ENCODE measurements at places on chromosomes 7 and 10.

DNA sequence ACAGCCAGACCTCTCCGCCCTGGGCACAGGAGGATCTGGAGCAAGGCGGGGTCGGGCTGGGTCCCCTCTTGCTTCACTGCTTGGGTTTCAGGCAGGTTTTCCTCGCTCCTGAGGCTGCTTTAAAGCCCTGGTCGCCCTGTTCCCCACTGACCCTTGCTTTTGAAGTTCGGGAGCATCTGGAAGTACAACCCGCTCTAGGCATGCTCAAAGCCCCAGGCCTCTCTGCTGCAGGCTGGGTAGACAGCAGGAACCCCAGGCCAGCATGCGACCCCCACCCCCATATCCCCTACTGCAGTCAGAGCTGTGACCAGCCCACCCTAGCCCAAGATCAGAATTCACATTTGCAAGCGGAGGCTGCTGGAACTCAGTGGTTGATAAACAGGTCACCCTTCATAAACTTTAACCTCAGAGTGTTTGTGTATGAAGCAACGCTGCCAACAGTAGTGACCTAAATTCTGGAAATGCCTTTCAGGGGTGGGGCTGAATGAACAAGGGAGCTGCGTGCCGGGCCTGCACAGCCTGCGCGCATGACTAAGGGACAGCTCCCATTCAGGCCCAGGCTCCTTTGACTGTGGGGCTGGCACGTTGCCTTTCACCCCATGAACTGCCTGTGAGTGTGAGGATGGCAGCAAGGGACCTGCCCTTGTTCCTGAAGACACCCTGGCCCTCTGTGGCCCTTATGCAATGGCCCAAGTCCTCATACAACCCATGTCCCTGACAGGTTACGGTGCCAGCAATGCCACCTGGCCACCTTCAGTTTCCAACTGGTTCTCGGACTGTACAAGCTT lies 52.5 kb downstream of the PROSER2 start:
- peak; percentile 73 for DNase-seq

DNA sequence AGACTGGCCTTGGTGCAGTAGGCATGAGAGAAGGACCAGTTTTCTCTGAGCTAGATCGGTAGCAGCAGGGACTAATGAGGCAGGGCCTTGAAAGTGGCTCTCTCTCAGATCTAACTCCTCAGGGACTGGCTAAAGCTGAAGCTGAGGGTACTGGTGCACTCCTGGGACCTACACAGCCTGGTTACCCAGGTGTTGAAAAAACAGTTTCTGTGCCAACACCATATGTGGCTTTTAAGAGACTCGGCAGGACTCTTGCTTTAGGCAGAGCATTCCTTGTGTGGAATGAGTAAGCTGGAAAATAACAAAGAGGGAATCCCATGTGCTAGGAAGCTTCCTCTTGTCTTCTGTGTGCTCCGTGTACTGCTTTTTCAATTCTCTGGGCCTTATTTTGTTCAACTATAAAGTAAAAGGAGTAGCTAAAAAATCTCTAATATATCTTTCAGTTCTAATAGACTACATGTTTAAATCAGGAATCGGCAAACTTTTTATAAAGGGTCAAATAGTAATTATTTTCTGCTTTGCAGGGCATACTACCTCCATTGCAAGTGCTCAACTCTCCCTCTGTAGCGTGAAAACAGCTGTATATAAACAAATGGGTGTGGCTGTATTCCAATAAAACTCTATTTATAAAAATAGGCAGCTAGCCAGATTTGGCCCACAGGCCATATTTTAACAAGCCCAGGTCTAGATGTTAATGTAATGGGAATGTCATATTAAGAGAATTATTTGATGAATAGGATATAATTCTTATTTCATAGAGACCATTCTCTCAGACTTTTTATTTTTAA lies 186.1 kb upstream of the KAT6B start:
- DNase-seq, result no peak

DNA sequence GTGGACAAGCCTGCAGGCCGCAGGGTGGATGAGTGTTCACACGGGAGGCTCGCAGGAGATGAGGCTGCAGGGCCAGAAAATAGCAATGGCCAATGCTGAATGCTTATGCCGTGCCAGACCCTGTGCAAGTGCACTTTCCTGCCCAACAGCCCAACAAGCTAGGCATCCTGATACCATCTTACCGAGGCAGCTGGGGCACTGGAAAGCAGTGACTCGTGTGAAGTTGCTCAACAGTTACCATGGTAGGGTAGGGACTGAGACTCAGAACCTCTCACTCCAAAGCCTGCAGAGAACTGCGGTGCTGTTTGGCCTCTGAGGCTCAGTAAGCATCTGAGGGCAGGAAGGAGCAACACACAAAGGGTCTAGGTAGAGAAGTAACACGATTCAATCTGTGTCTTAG lies 43.7 kb downstream of the JAZF1 start:
- DNase-seq, result no peak

DNA sequence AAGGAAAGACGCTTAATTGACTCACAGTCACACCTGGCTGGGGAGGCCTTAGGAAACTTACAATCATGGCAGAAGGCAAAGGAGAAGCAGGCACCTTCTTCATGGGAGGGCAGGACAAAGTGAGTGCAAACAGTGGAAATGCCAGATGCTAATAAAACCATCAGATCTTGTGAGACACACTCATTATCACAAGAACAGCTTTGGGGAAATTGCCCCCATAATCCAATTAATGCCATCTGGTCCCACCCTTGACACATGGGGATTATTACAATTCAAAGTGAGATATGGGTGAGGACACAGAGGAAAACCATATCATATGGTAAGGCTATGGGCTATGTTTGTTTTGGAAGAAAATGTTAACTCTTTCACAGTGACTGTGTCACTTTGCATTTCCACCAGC lies 1272.5 kb upstream of the CELF2 start:
- DNase-seq, result no peak

DNA sequence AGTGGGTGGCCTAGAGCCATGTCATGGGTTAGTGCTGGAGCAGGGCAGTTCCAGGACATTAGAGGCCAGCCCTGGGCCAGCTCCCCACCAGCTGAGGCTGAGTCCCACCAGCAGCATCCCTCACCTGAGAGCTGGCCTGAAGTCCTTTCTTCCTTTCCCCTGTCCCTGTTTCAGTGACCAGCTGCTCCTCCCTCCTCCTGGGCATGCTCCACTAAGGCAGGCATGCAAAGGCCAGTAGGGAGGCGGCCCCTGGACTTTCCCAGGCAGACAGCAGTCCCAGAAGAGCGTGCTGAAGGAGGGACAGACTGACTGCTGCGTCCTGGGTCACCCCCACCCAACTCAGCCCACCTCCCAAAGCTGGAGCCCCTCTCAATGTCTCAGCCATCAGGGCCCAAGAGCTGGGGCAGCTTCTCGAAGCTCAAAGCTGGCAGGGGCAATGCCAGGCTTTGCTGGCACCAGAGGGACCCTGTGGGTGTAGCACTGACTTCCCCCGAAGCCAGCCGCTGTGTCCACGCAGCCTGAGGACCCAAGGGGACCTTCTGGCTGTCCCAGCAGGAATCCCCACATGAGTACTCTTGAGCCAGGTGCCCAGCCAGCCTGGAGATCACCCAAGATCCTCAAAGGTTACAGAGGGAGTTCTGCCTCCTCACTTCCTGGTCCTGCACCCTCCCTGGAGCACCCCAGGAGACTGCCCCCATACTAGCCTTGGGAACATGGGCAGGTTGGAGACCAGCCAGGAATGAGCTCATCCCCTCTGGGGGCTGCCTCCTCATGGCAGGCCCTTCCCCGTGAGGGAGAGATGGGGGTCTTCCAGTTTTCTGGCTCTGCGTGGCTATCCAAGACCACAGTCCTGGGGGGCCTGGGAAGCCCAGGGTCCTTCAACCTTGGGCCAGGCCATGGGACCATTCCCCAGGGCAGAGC lies 35.2 kb upstream of the RET start:
- no peak for DNase-seq

- DNase-seq, result peak; percentile 32
These were observed 127.2 kb upstream of the SP4 start for GRCh38 chr7:21300692-21301091.

DNA sequence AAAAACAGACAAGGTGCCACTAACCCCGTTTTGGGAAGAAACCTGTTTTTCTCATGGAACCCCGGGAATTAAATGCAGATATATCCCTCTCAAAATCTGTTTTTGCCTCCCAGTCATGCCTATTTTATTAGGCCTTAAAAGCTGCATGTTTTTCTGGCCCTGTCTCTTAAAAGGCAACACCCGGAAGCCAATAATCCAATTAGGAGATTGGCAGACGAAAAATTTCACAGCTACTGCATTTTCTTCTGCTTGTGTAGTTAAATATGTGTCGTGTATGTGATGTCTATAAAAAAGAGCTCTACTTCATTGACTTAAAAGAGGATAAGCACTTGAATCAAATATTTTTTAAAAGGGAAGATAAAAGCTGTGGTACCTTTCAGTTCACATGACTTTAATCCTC lies 31.9 kb upstream of the OPTN start:
- no peak for DNase-seq

GRCh38 chr7:121608785-121609184 lies 212.7 kb upstream of the FAM3C start:
- DNase-seq, result no peak

- DNase-seq, result peak; percentile 49
These were observed 24.4 kb downstream of the GNG11 start for GRCh38 chr7:93945756-93946535.

DNA sequence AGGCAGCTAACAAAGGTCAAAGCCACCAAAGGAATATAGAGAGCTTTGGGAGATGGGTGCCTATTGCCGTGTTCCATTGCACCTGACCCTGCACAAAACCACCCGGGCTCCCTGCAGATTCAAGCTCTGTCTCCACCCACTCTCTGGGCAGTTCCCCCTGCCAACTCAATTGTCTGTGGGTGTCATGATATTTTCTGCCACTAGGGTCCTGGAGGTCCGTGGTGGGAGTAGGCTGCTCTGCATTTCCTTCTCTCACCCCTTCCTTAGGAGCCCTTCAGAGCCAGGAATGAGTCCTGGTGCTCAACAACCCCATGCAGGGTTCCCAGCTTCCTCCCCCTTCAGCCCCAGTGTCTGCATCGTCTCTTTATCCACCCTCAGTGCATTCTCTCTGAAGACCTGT lies 34.1 kb downstream of the PNLIPRP2 start:
- DNase-seq, result peak; percentile 19

DNA sequence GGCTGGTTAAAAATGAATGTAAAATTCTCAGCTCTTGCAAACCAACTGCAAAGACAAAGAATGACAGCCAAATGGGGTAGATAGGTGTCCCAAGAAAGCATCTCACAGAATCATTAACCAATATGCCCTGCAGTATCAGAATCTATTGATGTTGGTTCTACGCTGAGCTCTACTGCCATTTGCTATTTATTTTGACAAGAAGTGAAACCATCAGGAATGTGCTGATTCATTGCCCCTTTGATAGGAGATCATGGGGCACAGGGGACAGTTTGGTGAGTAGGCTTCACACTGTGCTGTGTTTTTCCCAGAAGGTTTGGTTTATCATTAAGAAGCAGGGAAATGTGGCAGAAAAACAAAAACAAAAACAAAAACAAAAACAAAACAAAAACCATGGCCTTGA lies 19.4 kb upstream of the CDC14C start:
- DNase-seq, result no peak

GRCh38 chr10:63689768-63690167 lies 168.6 kb downstream of the REEP3 start:
- no peak for DNase-seq

DNA sequence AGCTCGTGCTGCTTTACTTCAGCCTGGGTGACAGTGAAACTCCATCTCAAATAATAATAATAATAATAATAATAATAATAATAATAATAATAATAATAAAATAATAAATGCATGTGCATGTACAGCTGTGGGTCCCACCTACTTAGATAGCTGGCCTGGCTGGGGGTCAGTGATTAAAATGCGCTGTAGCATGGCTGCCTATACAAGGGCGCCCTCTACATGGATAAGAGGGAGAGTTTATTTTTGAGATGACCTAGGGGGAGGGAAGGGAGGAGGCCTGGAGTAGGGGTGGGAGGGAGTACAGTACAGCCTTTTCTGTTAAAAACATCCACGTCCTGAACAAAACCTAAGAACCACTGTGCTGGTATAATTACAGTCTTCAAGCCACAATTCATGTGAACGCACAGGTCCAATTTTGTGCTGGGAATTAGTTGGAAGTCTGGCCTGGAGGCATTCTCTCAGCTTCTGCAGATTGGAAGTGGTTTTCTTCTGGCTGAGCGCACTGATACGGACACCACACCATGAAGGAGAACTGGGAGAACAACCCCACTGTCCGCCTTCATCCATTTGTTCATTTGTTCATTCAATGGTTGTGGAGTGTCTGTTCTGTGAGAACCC lies 146.5 kb downstream of the TMEM178B start:
- peak; percentile 14 for DNase-seq

DNA sequence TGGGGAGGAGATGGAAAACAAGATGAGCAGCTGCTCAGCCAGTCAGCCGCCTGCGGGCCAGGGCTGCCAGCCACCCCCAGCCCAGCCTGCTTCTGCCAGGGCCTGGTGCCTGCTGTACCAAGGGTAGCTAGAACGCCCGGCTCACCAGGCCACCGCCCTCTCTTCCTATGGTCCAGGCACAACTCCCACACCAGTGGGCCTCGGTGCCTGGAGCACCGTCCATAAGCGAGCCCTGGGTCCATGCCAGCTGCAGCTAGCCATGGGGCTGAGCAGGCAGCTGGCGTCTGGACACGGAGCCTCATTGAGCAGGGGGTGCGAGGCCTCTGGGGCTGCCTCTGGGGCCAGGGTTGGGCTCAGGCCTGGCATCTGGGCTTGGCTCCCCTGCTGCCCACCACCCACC lies 8.5 kb upstream of the RABGEF1 start:
- DNase-seq, result no peak

GRCh38 chr10:101066896-101067355 lies 5.1 kb downstream of the KAZALD1 start:
- no peak for DNase-seq

DNA sequence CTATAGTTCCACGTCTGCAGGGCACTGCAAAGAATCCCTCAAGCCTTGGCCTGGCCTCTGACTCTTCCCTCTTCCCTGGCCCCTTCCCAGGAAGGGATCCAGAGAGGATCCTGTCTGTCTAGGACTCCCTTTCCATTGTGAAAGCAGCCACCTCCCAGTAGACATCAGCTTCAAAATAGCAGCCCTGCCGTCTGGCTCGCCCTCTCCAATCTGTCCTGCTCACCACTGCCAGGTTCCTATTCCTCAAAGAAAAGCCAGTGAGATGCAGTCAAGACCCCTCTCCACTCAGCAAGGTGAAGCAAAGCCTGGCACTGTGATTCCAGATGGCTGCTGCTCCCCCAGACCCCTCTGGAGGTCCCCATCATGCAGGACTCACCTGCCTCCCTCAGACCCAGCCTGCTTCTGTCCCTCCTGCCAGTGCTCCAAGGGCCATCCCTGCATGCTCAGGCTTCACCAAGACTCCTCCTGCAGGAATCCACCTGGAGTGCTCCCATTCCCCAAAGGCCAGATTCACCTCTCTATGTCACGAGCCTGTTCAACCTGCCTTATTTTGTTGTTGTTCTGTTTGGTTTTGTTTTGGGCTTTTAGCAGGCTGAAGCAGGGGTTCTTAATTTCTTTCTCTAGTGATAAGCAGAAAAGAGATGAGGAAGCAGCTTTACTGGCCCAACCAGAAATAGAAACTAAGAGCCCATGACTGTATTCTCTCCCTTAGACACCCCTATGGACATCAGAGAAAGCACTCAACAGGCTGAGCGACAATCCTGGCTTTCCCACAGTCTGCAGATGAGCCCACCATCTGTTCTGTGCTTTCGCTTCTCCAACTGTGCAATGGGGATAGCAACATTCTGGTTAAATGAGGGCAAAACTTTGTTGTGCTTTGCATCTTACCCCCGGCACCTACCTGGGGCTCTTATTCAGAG lies 305.1 kb downstream of the GRID1 start:
- DNase-seq, result no peak

GRCh38 chr7:121885166-121885920 lies 12.4 kb downstream of the PTPRZ1 start:
- DNase-seq, result no peak

- DNase-seq, result peak; percentile 39
These were observed 11.2 kb downstream of the GPR146 start for GRCh38 chr7:1055491-1055955.

- DNase-seq, result no peak
These were observed 65.6 kb downstream of the ZEB1 start for GRCh38 chr10:31384589-31384949.
